T1000 (cell line): ENCODE measurements at places on chromosomes 1 and 21.

- no peak for DNase-seq
Observed at GRCh38 chr1:112284796-112285195, 111.2 kb upstream of the CTTNBP2NL start.

GRCh38 chr1:30046751-30047150 lies 676.6 kb downstream of the MATN1 start:
- no peak for DNase-seq

- peak; percentile 81 for DNase-seq
Observed at GRCh38 chr1:2290595-2291510, 62.7 kb downstream of the SKI start.

- DNase-seq: no peak
Observed at GRCh38 chr1:105872817-105873216, 1183.7 kb upstream of the PRMT6 start.

GRCh38 chr1:86504895-86505563 lies 36.3 kb downstream of the CLCA1 start:
- no peak for DNase-seq

DNA sequence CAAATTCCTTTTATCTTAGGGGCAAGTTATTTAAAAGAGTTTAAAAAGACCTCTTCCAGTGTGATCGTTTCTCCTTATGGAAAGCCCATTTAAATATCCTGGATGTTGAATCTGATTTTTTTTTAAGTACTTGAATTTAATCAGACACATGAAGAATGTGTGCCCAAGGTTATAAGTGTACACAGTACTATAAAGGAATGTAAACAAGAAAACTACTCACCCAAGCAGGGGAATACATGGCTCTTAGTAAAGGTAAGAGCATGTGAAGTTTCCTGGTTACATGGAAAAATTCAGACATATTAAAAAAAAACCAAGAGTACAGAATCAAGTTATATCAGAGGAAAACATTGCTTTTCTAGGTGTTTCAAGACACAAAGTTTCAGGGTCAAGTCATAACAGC lies 546.9 kb downstream of the MATN1 start:
- DNase-seq: no peak

- no peak for DNase-seq
Observed at GRCh38 chr1:97905141-97905940, 15.5 kb downstream of the DPYD start.

DNA sequence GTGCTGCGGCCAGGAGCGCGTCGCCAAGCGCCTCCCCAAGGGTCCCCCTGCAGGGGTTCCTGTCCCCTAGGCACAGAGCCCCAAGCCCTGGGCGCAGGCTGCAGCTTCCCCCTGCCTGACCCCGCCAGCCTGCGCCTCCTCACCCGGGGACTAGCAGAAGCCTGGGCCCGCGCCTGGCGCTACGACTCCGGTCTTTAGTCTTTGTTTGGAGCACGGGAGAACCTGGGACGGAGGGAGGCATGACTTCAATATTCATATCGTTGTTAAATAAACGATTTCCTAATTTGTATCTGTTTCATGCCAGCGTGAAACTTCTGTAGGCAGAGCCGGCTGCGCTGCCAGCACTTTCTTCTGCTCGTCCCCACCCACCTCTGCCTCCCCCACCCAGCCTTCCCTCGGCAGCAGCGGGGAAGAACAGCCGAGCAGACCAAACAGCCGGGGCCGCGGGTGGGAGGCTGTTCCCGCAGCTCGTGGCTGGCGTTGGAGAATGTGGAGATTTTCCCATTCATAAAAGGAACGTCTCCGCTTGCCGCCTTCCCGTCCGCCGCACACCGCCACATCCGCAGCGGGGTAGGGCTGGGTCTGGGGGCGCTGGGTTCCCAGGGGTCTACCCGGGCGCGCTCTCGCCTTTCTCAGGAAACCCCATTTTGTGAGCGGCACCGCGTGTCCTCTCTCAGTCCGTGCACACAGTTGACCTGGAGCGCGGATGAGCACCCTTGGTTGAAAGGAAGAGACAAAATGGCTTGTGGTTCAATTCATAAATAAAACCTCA lies 777 bp upstream of the TRIM67 start:
- DNase-seq: no peak

- no peak for DNase-seq
Observed at GRCh38 chr1:7430691-7431090, 340.4 kb upstream of the VAMP3 start.

DNA sequence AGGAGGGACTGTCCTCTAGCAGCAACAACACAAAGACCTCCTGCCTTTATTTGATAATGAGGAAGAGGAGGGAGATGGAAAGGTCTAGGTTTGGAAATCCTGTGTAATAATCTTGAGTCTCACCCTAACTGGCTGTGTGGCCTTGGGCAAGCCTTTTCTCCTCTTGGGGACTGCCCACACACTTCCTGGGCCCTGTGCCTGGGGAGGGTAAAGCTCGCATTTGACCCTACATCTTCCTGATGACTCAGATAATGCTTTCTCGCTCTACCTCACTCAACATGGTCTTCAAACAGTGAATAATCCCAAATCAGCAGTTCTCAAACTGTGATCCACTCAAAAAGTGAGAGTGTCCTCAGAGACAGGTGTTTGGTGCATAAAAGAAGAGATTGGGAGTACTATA lies 81.2 kb downstream of the VWA5B1 start:
- DNase-seq: no peak

DNA sequence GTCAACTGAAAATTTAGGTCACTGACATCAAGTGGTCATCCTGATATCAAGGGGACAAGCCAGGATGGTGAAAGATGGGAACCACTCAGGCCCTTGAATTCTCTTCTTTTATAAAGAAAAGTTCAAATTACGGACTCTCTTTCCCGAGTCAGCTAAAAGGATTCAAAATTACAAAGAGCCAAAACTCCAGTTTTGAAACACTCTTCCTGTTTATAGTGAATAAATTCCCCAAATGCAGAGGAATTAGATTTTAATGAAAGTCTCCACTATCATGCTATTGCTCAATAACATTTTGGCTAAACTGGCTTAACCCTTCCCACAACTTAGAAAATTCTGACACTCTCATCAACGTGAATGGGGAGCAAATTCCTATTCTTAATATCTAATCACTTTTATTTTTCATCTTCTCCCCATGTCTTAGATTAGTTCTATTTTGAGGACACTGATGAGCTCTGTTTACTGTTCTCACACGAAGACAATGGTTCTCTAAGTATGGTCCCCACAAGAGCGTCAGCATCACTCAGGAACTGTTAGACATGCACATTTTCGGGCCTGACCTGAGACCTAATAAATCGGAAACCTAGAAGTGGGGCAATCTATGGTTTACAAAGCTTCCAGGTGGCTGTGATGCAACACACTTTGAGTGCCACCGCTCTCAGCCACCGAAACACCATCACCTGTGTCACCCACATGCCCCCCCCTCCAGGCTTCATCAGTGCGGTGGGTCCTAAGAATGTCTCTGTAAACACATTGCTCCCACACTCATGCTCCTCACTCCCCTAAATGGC lies 64.4 kb upstream of the TIAM1 start:
- DNase-seq: no peak

- no peak for DNase-seq
Observed at GRCh38 chr21:17725339-17725738, 93.8 kb downstream of the C21orf91 start.
